Adrenal gland (tissue), 19 donors: ENCODE measurements at places on chromosomes 11 and 22. TPM values are rescaled to one million over a fixed set of nuclear protein-coding genes. Genes with fewer than 3 reads are reported as not detected.

The PKDREJ gene
- not detected for total RNA-seq

The SLC22A25 gene
- not detected for total RNA-seq

The CABP7 gene
- 0.83 TPM for total RNA-seq

GRCh38 chr11:64674774-64675173 lies 48.2 kb downstream of the NRXN2 start:
- no peak overlapping the region for H3K27ac ChIP-seq
- peaks cover 3% of the 10 kb centered on the region for H3K27me3 ChIP-seq
- H3K4me1 ChIP-seq = no peaks in the 10 kb centered on the region

DNA sequence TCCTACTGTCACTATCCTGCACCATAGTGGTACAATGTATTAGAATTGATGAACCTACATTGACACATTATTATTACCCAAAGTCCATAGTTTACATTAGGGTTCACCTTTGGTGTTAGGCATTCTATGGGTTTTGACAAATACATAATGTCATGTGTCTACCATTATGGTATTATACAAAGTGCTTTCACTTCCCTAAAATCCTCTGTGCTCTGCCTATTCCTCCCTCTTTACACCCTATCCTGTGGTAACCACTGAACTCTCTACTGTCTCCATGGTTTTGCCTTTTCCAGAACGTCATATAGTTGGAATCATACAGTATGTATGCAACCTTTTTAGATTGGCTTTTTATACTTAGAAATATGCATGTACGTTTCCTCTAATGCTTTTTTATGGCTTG lies 51.5 kb downstream of the CCDC15 start:
- no peaks in the 10 kb centered on the region for H3K27me3 ChIP-seq
- no peak overlapping the region for H3K27ac ChIP-seq
- H3K36me3 ChIP-seq = no peaks in the 10 kb centered on the region
- DNase-seq = no peak

- no peak overlapping the region for H3K27ac ChIP-seq
- DNase-seq = no peak
- no peaks in the 10 kb centered on the region for H3K27me3 ChIP-seq
These were observed 21.3 kb upstream of the PATZ1 start for GRCh38 chr22:31367426-31367825.
